Natural killer cell treated with Interleukin-12 subunit alpha and Interleukin-12 subunit beta and Interleukin-15 and Interleukin-18, amount 100 ng/mL, for 72 hours (primary cell): ENCODE measurements at places on chromosomes 16 and 17. TPM values are rescaled to one million over a fixed set of nuclear protein-coding genes. Genes with fewer than 3 reads are reported as not detected.

DNA sequence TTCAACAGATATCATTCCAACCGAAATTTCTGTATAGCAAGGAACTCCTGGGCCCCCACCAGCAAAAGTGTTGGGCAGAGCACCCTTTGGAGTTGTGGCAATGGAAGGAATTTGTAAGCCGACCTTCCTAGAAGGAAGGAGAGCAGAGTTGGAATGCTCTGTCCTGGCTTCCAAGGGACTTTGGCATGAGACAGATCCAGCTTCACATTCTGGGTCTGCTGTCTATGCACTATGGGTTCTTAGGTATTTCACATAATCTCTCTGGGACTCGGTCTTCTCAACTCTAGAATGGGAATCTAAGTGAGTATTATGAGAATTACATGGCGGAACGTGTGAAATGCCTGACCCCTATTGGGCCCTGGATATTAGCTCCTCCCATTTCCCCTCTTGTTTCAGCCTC, 63.2 kb upstream of the MARCHF10 start:
- H3K36me3 ChIP-seq, result no peaks in the 10 kb centered on the region
- H3K4me1 ChIP-seq, result no peaks in the 10 kb centered on the region
- H3K27ac ChIP-seq, result no peak overlapping the region

- peak overlapping the region; percentile 72 for H3K27ac ChIP-seq
- H3K27me3 ChIP-seq, result no peaks in the 10 kb centered on the region
- peak; percentile 85 for DNase-seq
- peaks cover 6% of the 10 kb centered on the region for H3K36me3 ChIP-seq
These were observed 67.9 kb downstream of the HIC1 start for GRCh38 chr17:2122641-2123302.

DNA sequence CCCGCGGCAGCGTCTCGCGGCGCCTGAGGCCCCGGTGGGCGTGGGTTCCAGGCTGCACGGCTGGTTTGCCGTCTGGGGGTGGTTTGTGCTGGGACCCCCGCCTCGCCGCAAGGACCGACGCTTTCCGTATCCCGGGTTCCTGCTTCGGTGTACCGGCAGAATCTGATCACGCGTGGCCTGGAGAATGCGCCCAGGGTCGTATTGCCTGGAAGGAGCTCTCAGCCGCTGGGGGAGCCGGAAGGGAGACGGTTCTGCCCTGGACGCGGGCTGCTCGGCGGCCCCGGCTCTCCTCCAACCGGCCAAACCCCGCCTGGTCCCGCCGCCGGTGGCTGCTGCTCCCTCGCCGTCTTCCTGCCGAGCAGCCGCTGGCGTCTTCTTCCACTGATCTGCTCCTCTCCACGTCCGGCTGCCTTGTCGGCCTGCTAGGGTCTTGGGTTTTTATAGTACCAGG, 39.8 kb downstream of the ZNF778 start:
- H3K4me1 ChIP-seq, result peaks cover 18% of the 10 kb centered on the region
- DNase-seq, result no peak
- peaks cover 10% of the 10 kb centered on the region for H3K27me3 ChIP-seq

GRCh38 chr17:79627184-79627765, 16.4 kb upstream of the RBFOX3 start:
- H3K36me3 ChIP-seq, result no peaks in the 10 kb centered on the region
- H3K4me1 ChIP-seq, result no peaks in the 10 kb centered on the region
- peaks cover 8% of the 10 kb centered on the region for H3K27me3 ChIP-seq

DNA sequence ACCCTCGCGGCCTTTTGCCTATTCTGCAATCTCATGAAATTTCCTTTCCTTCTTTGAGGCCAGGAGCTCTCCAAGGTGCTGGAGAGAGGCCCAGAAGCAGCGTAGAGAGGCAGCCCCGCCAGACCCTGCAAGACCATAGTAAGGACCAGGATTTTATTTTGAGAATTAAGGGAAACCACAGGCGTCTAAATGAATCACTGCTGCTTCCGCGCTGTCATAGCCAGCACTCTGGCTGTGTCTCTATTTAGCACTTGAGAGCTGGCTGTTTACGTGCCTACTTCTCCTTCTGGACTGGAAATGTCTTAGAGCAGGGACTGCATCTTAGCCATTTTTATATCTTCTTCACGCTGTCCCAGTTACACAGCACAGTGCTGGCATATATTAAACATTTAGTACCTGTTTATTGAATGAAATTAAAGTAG, 37.6 kb upstream of the PIRT start:
- H3K4me1 ChIP-seq, result no peaks in the 10 kb centered on the region
- DNase-seq, result no peak
- no peaks in the 10 kb centered on the region for H3K36me3 ChIP-seq
- H3K4me3 ChIP-seq, result no peak overlapping the region

- H3K4me1 ChIP-seq, result peaks cover 19% of the 10 kb centered on the region
- H3K4me3 ChIP-seq, result no peak overlapping the region
- no peaks in the 10 kb centered on the region for H3K27me3 ChIP-seq
- H3K36me3 ChIP-seq, result peaks cover 5% of the 10 kb centered on the region
- peak overlapping the region; percentile 90 for H3K27ac ChIP-seq
- DNase-seq, result no peak
These were observed 89.3 kb downstream of the VMP1 start for GRCh38 chr17:59796785-59797205.

GRCh38 chr16:74760007-74760767, 14.4 kb downstream of the FA2H start:
- peaks cover 15% of the 10 kb centered on the region for H3K27me3 ChIP-seq
- no peaks in the 10 kb centered on the region for H3K4me1 ChIP-seq
- no peaks in the 10 kb centered on the region for H3K36me3 ChIP-seq
- H3K4me3 ChIP-seq, result no peak overlapping the region
- no peak overlapping the region for H3K27ac ChIP-seq

GRCh38 chr16:80691111-80691741, 113.2 kb downstream of the CDYL2 start:
- no peak for DNase-seq
- H3K36me3 ChIP-seq, result peaks cover 6% of the 10 kb centered on the region
- H3K27ac ChIP-seq, result no peak overlapping the region
- H3K4me3 ChIP-seq, result no peak overlapping the region
- peaks cover 49% of the 10 kb centered on the region for H3K4me1 ChIP-seq

GRCh38 chr17:21119247-21119918, 7.4 kb upstream of the DHRS7B start:
- peak; percentile 72 for DNase-seq
- peaks cover 12% of the 10 kb centered on the region for H3K27me3 ChIP-seq
- H3K36me3 ChIP-seq, result no peaks in the 10 kb centered on the region
- H3K27ac ChIP-seq, result no peak overlapping the region
- peaks cover 5% of the 10 kb centered on the region for H3K4me1 ChIP-seq

DNA sequence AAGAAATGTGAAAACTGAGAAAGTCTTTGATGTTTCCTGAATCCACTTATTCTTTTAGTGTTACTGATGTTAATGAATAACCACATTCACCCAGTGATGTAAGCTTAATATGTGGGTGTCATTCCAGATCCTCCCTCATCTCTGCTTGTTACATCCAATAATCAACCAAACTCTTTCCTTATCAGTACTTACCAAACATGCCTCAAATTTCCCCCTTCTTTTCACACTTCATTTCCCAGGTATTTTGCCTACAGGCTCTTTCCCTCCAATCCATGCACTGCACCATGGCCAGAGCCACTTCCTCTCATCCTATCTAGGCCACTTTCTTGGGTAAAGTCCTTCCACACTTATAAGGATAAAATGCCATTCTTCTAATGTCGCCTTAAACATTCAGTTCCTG, 451.5 kb downstream of the NPIPA7 start:
- no peaks in the 10 kb centered on the region for H3K36me3 ChIP-seq
- H3K4me1 ChIP-seq, result no peaks in the 10 kb centered on the region
- peaks cover 51% of the 10 kb centered on the region for H3K27me3 ChIP-seq
- H3K27ac ChIP-seq, result no peak overlapping the region

DNA sequence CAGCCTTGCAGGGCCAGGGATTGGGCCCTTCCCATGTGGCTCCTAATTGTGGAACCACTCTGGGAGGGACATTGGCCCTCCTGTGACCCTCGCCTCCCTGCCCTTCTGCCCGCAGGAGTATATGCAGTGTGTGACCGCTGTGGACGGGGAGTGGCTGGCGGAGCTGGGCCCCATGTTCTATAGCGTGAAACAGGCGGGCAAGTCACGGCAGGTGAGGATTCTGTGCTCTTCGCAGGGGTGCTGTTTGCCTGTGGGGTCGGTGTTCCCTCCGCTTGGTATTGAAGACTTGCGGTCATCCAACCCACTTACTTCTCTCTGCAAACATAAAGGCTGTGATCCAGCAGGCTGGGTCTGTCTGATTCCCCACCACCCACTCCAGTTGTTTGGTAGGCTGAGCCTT, 15.7 kb downstream of the DHX38 start:
- DNase-seq, result no peak
- H3K4me1 ChIP-seq, result no peaks in the 10 kb centered on the region
- no peak overlapping the region for H3K27ac ChIP-seq
- peaks cover 24% of the 10 kb centered on the region for H3K36me3 ChIP-seq
- no peaks in the 10 kb centered on the region for H3K27me3 ChIP-seq

- H3K27ac ChIP-seq, result peak overlapping the region; percentile 40
- peaks cover 7% of the 10 kb centered on the region for H3K36me3 ChIP-seq
- peaks cover 29% of the 10 kb centered on the region for H3K4me1 ChIP-seq
These were observed 13.0 kb downstream of the RIPOR1 start for GRCh38 chr16:67541391-67542263.

DNA sequence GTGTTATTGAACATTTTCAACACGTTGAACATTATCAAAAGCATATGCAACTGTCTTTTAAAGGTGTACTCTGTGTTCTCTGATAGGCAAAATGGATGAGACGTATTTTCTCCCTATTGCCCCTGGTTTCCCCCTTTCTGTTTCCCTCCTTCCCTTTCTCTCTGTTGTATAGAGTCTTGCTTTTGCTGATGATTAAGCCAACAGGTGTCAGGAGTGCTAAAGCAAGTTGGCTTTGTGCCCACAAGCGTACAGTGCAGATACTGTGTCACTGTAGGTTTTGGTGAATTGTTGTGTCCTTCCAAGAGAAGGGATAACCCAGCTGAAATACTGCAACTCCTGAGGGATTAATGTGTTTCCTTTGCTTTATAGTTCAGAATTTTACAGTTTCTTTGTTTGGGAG, 74.4 kb downstream of the COX10 start:
- no peak overlapping the region for H3K4me3 ChIP-seq
- no peaks in the 10 kb centered on the region for H3K27me3 ChIP-seq
- peaks cover 6% of the 10 kb centered on the region for H3K36me3 ChIP-seq
- no peak for DNase-seq
- H3K4me1 ChIP-seq, result peaks cover 21% of the 10 kb centered on the region

- no peak overlapping the region for H3K27ac ChIP-seq
- no peak overlapping the region for H3K4me3 ChIP-seq
- H3K4me1 ChIP-seq, result no peaks in the 10 kb centered on the region
- H3K27me3 ChIP-seq, result no peaks in the 10 kb centered on the region
- DNase-seq, result no peak
- no peaks in the 10 kb centered on the region for H3K36me3 ChIP-seq
These were observed 53.2 kb downstream of the PIPOX start for GRCh38 chr17:29096094-29096493.

DNA sequence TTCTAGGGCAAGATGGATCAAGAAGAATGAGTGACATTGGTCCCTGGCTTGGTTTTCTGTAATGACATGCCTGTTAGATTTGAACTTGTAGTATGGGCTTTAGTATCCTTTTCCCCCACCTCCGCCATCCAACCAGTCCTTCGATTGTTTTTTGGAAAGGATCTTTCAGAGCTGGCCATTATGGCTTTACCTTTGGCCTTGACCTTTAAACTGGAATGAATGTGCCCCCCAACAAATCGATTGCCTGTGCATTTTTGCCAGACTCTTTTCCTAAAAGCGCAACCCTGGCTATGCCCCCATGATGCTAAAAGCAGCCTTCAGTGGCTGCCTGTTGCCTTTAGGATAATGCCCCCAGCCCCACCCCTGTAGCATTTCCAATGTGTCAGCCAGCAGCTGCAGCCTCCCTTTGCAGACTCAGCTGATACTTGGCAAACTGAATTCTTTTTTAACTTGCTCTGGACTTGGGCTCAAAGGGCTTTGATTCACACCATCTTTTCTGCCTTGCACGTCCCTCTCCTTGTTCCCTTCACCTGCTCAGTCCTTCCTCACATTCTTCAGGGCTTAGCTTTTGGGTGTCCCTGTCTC, 4.0 kb downstream of the GPRC5C start:
- H3K4me3 ChIP-seq, result no peak overlapping the region
- H3K36me3 ChIP-seq, result peaks cover 23% of the 10 kb centered on the region
- peaks cover 4% of the 10 kb centered on the region for H3K4me1 ChIP-seq
- DNase-seq, result no peak
- H3K27ac ChIP-seq, result no peak overlapping the region

DNA sequence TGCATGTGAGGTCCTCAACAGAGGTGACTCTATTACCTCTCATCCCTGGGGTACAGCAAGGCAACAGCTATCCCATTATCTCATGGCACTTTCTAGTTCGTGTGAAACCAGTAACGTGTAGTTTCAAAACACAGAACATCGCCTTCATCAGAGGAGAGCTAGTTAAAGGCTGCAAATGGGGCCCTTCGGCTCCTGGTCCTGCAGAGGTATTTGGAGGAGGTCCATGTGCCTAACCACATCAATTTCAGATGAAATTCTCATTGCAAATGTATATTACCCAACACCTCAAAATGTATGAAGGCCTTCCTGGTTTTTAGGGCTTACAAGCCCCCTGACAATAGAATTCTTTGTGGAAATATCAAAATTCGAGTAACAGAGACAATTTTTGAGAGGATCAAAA, 95.7 kb upstream of the PSMD7 start:
- no peak for DNase-seq
- H3K36me3 ChIP-seq, result no peaks in the 10 kb centered on the region
- peaks cover 24% of the 10 kb centered on the region for H3K27me3 ChIP-seq
- no peak overlapping the region for H3K4me3 ChIP-seq
- H3K27ac ChIP-seq, result no peak overlapping the region

GRCh38 chr17:39612935-39613464, 5.3 kb upstream of the NEUROD2 start:
- H3K36me3 ChIP-seq, result no peaks in the 10 kb centered on the region
- H3K4me3 ChIP-seq, result no peak overlapping the region
- DNase-seq, result no peak
- H3K4me1 ChIP-seq, result no peaks in the 10 kb centered on the region
- peaks cover 32% of the 10 kb centered on the region for H3K27me3 ChIP-seq
- H3K27ac ChIP-seq, result no peak overlapping the region

- H3K4me3 ChIP-seq, result no peak overlapping the region
- DNase-seq, result no peak
- H3K27ac ChIP-seq, result no peak overlapping the region
- H3K4me1 ChIP-seq, result no peaks in the 10 kb centered on the region
- peaks cover 17% of the 10 kb centered on the region for H3K36me3 ChIP-seq
These were observed 2255.3 kb downstream of the TP53TG3F start for GRCh38 chr16:35714665-35715064.

DNA sequence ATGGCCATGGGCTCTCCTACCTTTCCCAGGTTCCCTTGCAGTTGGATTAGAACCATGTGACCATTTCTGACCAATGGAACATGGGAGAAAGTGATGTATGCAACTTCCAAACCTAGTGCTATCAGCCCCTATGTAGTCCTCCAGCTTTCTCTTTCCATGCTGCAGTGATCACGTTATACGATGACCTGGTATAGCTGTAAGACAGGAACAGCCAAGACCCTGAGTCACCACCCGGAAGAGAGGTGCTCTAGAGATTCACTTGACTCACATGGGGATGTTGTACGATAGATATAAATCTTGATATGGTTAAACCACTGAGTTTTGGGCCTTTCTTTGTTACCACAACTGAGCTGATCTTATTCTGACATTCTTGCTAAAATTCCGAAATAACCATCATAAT, 65.1 kb downstream of the NOG start:
- H3K4me1 ChIP-seq, result peaks cover 2% of the 10 kb centered on the region
- peaks cover 43% of the 10 kb centered on the region for H3K27me3 ChIP-seq
- H3K36me3 ChIP-seq, result no peaks in the 10 kb centered on the region
- H3K4me3 ChIP-seq, result no peak overlapping the region
- DNase-seq, result no peak

The OTOA gene
- total RNA-seq, result 0.33 TPM

The BCKDK gene
- total RNA-seq, result 43.1 TPM

The CCL8 gene
- total RNA-seq, result not detected

The PVALEF gene
- not detected for total RNA-seq

The TBC1D26 gene
- not detected for total RNA-seq

The GRB7 gene
- 0.36 TPM for total RNA-seq

The CACNG4 gene
- total RNA-seq, result not detected

The PRSS27 gene
- total RNA-seq, result 1.4 TPM

The CLN3 gene
- total RNA-seq, result 49.1 TPM

The CMTM2 gene
- 0.67 TPM for total RNA-seq
